Umbilical cord (tissue), 2 donors: ENCODE measurements at places on chromosomes 13 and 19.
A peak's percentile ranks its signal among the peaks of the same experiment; 100 is the strongest.

GRCh38 chr13:75724752-75725517 is 88.8 kb downstream of the LMO7 start:
- DNase-seq = no peak

- no peak for DNase-seq
Measured at GRCh38 chr19:3006075-3006767, 22.9 kb downstream of the TLE2 start.

- peak; percentile 42 for DNase-seq
Measured at GRCh38 chr19:23802290-23802689, 43.6 kb upstream of the ZNF681 start.

DNA sequence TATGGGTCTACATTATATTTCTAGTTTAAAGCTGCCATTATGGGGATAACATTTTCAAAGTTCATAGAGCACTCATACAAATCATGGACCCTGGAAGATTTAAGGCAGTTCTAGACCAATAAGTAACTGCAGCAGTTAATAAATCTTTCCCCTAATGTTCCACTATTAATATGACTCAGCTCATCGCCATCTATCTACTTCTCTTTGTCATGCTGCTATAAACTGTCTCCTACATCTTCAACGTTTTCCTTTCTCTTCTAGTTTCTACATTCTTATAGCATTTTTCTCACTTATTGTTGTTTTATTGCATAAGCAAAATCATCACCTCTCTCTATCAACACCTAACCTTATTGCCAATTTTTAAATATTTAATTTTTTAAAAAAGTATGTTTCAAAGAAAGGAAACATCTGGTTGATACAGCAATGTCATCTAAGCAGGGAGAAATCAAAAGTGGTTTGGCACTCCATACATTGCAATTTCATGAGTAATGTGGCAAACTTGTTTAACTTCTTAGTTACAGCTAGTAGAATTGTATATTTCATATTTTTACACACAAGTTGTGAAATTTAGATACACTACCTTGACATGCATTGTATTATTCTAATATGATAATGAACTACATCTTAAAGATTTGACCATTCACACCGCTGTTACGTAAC is 1500.4 kb upstream of the MIR17HG start:
- no peak for DNase-seq

DNA sequence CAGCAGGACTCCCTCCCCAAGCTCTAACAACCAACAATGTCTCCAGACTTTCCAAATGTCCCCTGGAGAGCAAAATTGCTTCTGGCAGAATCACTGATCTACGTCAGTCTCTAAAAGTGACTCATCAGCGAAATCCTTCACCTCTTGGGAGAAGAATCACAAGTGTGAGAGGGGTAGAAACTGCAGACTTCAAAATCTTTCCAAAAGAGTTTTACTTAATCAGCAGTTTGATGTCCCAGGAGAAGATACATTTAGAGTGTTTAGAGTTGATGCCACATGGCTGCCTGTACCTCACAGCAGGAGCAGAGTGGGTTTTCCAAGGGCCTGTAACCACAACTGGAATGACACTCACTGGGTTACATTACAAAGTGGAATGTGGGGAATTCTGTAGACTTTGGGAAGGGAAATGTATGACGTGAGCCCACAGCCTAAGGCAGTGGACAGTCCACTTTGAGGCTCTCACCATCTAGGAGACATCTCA is 6.2 kb upstream of the CEACAM5 start:
- DNase-seq = no peak

DNA sequence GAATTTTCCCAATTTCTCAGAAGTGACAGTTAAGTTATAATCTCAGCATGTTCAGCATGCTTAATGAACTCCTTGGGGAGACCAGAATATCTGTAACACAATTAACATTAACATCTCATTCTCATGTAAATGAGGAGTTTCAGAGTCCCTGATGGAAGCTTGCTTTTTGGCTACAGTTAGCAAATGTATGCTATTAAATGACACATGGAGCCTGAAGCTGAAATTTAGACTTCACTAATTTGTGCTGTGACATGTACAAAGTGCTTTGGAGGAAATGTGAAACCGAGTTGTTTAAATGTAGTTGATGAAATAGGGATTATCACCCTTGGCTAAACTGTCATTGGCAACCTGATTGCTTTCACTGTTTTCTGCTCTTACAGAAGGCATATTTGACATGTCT is 2265.1 kb upstream of the PCDH20 start:
- no peak for DNase-seq

DNA sequence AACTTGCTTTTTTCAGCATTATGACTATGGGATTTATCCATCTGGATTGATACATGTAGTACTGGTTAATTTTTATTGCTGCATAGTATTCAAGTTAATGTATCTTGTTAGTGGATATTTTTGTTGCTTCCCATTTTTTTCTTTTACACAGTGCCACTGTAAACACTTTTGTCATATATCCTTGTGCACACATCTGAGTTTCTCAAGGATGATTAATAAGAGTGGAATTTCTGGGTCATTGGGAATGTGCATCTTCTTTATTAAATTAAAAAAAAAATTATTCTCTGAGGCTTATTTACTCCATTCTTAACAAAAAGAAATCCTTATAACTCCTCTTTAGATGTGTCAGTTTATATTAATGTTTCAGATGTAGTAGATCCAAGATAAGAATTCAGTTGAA is 27.3 kb downstream of the B3GLCT start:
- no peak for DNase-seq

GRCh38 chr13:40389081-40389641 is 277.3 kb downstream of the FOXO1 start:
- no peak for DNase-seq

- DNase-seq = peak; percentile 40
Measured at GRCh38 chr19:8457827-8458226, 13.1 kb downstream of the HNRNPM start.

DNA sequence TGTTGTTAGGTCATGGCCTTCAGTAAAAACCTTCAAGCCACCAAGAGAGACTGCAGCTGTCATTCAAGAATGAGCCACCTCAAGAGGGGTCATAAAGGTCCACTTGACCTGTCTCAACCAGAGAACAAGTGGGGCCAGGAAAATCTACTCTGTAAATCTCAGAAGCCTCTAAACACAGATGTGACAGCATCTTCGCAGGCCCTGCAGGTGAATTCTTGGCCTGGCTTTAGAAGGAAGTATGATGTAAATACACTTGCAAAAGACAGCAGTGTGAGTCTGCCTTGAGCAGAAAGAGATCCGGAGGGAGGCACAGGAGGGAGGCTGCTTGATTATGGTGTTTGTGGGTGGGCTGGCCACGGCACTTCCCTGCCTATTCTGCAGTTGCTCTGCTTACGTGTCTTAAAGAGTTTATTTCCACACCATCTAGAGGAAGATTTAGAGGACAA is 1082.9 kb downstream of the UQCRFS1 start:
- peak; percentile 78 for DNase-seq

GRCh38 chr13:53127373-53127772 is 98.8 kb downstream of the OLFM4 start:
- no peak for DNase-seq

- no peak for DNase-seq
Measured at GRCh38 chr13:83499286-83499685, 383.0 kb downstream of the SLITRK1 start.

DNA sequence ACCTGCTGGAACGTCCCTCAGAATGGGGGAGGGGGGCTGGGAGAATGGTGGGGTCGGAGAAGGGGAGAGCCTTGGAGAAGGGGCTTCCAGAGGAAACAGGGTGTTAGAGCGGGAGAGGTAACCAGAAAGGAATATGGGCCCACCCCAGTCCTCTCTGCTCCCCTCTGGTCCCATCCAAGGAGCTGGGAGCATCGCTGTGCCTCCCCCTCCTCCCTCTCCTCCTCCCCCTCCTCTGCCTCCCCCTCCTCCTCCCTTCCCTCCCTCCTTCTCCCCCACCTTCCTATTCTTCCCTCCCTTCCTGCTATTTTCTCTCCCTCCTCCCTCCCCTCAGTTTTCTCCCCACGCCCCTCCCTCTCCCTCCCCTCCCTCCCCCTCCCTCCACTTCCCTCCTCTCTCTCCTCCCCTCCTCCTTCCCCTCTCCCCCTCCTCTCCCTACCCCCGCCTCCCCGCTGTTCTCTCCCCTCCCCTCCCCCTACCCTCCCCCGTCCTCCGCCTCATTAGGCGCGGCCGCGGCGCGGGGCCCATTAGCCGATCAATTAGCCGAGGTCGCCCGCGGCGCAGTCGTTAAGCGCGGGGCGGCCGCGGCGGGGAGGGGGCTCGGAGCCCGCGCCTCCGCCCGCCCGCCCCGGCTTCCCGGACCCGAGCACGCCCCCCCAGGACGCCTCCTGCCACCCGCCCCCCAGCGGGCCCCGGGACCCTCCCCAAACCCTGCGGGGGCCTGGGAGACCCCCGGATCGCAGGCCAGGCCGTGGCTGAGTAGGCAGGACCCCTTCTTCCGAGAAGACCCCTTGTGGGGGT is 15.4 kb downstream of the TLE5 start:
- no peak for DNase-seq

- DNase-seq = no peak
Measured at GRCh38 chr13:97866346-97866745, 87.1 kb upstream of the IPO5 start.

GRCh38 chr13:113784645-113785024 is 25.6 kb downstream of the TMEM255B start:
- no peak for DNase-seq

- no peak for DNase-seq
Measured at GRCh38 chr19:49418511-49418910, 4.7 kb downstream of the PTH2 start.

DNA sequence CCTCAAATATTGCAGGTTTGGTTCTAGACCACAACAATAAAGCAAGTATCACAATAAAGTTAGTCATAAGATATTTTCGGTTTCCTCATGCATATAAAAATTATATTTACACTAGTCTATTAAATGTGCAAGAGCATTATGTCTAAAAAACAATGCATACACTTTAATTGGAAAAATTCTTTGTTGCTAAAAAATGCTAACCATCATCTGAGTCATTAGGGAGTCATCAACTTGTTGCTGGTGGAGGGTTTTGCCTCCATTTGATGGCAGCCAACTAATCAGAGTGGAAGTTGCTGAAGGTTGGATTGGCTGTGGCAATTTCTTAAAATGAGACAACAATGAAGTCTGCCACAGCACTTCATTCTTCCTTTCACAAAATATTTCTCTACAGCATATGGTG is 422.3 kb upstream of the GPC6 start:
- DNase-seq = no peak

DNA sequence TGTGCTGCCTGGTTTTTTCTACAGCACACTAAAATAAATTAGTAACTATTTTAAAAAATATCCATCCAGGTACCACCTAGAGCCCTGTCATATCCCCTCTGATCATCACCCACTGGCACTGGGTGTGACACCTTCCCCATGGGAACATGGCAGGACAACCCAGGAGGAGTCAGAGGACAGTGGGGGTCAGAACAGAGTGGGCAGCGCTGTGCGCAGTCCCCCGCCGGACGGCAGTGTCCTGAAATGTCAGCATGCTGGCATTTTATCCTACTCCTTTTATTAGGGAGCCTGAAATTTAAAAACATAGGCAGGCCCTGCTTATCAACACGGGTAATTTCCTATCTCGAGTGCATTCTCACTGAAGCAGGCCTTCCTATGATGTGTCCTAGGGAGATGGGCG is 42.1 kb upstream of the GAS6 start:
- DNase-seq = no peak

DNA sequence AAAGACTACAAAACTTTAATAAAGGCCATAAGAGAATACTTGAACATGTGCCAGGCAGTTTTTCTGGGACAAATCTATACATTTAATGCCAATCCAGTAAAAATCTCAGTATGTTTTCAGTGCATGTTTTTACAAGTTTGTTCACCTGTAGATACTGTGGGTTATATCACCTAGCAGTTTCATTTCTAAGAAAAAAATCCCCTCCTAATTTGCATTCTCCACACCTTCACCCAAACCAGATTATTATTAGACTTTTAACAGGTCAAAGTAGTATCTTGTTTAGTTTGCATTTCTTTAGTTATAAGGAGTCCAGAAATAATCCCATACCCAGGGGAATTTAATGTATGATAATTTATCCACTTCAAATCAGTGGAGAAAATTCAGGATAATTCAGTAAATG is 17.0 kb upstream of the LPAR6 start:
- DNase-seq = no peak

GRCh38 chr13:110831437-110832204 is 83.2 kb downstream of the ANKRD10 start:
- no peak for DNase-seq

DNA sequence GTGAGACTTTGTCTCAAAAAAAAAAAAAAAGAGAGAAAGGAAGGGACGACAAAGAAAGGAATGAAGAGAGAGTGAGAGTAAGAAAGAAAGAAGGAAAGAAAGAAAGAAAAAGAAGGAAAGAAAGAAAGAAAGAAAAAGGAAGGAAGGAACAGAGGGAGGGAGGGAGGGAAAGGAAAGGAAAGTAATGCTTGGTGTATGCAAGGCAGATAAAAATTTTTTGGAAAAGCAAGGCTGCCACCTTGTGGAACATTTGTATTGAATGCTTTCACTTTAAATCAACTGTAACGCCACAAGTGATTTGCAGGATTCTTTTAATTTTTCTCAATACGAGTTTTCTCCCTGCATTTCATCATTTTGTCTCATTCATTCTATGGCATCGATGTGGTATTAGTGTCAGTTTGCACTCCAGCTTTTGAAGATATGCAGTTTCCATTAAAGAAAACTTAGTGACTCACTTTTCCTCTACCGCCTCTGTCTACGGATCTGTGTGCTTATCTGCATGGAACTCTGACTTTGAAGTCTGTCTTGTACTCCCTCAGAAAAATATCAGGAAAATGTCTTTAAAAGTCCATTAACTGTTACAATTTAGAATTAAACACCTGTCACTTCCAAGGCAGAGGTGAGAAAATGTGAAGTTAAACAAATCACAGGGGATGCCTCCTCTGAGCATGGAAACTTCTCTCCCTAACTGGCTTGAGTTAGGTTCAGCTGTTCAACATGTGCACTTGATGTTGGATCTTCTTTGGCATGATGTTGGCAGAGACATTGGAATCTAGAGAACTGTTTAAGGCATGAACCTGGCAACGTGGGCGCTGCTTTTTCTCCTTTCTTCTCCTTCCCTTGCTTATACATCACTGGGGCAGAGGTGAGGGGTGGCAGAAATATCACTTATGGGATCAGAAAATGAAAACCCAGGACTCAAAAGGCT is 20.0 kb upstream of the ZDHHC20 start:
- peak; percentile 90 for DNase-seq

GRCh38 chr13:53200498-53201453 is 172.2 kb downstream of the OLFM4 start:
- DNase-seq = peak; percentile 57

GRCh38 chr13:43094901-43095300 is 71.5 kb downstream of the DNAJC15 start:
- no peak for DNase-seq

DNA sequence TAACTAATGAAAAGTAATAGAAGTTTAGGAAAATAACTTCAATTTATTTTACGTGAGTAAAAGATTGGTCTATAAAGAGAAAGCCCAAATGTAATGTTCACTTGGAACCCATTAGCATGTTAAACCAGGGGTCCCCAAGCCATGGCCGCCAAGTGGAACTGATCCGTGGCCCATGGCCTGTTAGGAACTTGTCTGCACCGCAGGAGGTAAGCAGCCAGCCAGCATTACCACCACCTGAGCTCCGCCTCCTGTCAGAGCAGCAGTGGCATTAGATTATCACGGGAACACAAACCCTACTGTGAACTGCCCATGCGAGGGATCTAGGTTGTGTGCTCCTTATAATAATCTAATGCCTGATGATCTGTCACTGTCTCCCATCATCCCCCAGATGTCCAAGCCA is 818.7 kb upstream of the GPC6 start:
- no peak for DNase-seq
